ENCODE measurements at places on chromosomes 16 and 17. TPM values are rescaled to one million over a fixed set of nuclear protein-coding genes. Genes with fewer than 3 reads are reported as not detected.

The GJD3 gene
- 0.27 TPM for total RNA-seq

DNA sequence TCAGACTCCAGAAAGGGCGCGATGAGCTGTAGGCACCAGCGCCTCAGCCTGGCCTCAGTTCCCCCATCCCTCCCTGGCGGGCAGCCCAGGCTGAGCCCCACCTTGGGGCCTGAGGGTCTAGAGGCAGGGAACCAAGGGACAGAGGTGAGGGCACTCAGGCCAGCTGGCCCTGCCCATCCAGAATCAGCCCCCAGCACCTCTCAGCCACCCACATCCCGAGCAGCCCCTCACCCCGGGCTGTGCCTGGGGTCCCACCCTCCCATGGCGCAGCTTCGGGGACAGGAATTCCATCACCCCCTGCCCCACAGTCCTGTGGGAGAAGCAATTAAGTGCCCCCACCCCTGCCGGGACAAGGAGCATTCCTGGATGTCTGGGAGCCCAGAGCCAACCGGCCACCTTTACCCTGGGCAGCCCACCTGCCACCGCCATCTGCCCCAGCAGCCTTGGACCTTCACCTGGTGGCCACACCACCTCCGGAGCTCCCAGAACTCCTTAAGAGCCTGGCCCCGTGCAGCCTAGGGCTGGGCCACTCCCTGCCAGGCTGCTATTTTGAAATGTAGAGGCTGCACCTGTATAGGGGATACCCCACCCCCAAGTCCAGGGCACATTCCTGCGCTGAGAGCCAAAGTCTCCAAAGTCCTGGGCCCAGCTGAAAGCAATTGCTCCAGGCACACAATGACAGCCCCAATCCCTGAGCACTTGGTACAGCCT, 33.7 kb upstream of the PVALEF start:
- H3K36me3 ChIP-seq = no peaks in the 10 kb centered on the region
- DNase-seq = no peak
- H3K4me1 ChIP-seq = no peaks in the 10 kb centered on the region

DNA sequence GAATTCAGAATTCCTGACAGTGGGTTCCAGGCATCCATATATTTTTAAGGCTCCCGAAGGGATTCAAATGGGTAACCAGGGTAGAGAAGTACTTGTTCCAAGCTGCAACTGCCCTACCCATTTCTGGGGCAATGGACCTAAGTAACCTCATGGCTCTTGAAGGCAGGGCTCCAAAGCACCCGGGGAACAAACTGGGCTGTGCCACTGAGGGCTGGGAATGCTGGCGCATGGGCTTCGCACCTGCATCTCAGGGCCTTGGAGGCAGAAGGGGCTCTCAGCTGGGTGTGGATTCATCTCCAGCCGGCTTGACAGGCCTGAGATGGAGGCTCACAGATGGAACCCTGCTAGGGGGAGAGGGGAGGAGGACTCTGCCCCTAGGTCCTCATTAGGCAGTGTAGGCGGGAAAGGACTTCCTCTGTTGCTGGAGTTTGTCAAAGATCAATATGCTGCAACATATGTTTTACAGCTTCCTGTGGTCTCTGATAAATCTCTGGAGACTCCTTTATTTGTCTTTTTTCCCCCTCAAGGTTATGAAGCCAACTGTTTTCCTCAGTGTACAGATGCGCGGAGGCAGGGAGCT, 232.3 kb upstream of the NLRP1 start:
- H3K36me3 ChIP-seq = peaks cover 3% of the 10 kb centered on the region
- H3K27me3 ChIP-seq = peaks cover 20% of the 10 kb centered on the region
- H3K27ac ChIP-seq = no peak overlapping the region
- H3K4me1 ChIP-seq = no peaks in the 10 kb centered on the region
- H3K4me3 ChIP-seq = no peak overlapping the region

GRCh38 chr16:9850817-9851216, 331.4 kb downstream of the GRIN2A start:
- H3K36me3 ChIP-seq = no peaks in the 10 kb centered on the region
- H3K27ac ChIP-seq = no peak overlapping the region
- no peaks in the 10 kb centered on the region for H3K4me1 ChIP-seq
- H3K27me3 ChIP-seq = peaks cover 2% of the 10 kb centered on the region
- no peak overlapping the region for H3K4me3 ChIP-seq
